ENCODE measurements at places on chromosomes 12 and 14.
A peak's percentile ranks its signal among the peaks of the same experiment; 100 is the strongest.

DNA sequence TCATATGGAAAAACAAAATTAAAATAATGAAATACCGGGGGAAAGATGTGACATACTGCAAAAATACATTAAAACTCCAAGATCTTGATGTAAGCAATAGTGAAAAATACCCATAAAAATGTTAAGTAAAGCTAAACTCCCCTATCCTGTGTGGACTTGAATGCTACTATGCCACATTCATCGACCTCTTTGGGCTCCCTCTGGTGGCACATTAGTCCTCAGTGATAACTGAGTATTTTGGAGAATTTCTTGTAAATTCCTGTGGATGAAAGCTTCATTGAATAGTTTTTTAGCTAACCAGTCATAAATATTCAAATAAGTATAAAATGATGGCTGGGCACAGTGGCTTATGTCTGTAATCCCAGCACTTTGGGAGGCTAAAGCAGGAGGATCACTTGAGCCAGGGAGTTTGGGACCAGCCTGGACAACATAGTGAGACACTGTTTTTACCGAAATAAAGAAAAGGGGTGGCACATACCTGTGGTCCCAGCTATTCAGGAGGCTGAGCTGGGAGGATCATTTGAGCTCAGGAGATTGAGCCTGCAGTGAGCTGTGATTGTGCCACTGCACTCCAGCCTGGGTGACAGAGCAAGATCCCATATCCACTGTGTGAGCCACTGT is 42.4 kb upstream of the SGPP1 start:
- DNase-seq = no peak

- no peak for DNase-seq
Observed at GRCh38 chr14:96167224-96168148, 37.2 kb upstream of the BDKRB2 start.

- DNase-seq = no peak
Observed at GRCh38 chr14:102496958-102497744, 12.4 kb downstream of the ANKRD9 start.

DNA sequence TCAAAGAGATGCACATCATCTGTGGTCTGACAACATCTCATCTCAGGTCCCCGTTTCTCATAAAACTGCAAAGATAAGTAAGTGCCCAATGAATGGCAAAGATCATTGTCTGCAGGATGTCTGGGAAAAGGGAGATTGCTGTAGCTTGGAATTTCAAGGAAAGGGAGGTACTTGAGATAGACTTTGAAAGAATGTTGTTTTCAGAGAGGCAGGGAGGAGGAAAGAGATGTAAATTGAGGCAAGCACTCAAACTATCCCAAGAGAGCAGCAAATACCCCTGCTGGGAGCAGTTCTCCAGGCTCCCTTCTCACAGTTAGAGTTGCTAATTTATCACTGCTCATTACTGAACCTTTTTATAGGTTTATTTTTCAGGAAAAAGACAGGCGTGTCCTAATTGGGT is 107.1 kb downstream of the MYRFL start:
- no peak for DNase-seq

GRCh38 chr12:40054555-40055227 is 51.2 kb downstream of the SLC2A13 start:
- DNase-seq = no peak

DNA sequence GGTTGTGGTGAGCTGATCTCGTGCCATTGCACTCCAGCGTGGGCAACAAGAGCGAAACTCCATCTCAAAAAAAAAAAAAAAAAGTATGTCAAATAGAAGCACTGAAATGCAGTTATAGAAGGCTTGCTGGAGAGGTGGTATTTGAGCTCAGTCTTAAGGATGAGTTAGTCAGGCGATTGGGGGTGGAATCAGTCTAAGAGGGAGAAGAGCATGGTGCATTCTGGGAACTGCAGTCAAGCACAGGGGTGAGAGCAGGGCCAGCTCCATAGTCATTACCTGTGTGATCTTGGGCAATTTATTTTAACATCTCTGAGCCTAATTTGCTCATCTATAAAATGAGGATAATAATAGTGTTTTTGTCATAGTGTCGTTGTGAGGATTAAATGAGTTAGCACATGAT is 5.9 kb upstream of the GNB3 start:
- no peak for DNase-seq

GRCh38 chr12:98154850-98155249 is 360.5 kb upstream of the TMPO start:
- DNase-seq = peak; percentile 61

GRCh38 chr14:95073947-95074346 is 83.4 kb downstream of the DICER1 start:
- no peak for DNase-seq

- no peak for DNase-seq
Observed at GRCh38 chr12:32693036-32693435, 13.9 kb downstream of the DNM1L start.

DNA sequence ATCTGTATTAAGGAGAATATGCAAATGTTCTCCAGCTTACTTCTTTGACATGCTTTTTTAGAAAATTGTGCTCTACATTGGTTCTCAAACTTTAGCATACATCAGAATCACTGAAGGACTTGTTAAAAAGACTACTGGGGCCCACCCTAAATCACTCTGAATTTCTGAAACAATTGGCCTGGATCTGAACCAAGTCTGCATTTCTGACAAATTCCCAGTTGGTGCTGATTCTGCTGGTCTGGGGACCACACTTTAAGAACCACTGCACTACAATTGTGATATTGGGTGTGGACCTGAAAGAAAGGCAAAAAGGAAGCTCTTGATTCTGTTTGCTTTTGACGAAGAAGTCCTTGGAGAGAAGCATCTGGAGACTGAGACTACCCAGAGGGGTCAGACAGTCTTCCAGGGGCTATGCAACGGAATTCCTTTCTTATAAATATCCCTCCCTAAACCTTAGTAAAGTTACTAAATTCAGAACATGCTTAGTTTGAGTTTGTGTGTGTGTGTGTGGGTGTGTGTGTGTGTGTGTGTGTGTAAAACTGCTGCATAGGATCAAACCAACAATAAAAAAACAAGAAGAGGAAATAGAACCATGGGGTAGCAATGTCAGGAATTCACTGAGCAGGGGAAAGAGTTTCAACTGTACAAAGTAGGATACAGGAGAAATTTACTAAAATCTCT is 36.8 kb downstream of the EAPP start:
- DNase-seq = no peak

DNA sequence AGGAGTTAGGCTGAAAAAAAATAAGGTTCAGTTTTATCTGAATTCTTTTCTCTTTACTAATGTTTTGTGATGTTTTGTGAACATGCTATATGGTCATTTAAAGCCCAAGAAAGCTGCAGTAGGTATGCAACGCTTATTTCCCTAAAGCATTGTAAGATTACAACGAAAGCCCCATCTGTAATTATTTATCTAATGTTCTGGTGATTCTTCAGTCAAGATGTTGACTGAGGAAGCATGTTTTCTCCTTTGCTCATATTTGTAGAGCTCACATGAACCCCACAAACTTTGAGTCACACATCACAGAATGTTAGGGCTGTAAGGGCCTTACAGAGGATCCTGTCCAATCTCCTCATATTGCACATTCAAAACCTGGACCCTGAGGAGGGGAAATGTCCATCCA is 3.2 kb upstream of the TUBA1C start:
- no peak for DNase-seq
